GM03348 (cell line): ENCODE measurements at places on chromosomes 5 and 9.
A peak's percentile ranks its signal among the peaks of the same experiment; 100 is the strongest.

DNA sequence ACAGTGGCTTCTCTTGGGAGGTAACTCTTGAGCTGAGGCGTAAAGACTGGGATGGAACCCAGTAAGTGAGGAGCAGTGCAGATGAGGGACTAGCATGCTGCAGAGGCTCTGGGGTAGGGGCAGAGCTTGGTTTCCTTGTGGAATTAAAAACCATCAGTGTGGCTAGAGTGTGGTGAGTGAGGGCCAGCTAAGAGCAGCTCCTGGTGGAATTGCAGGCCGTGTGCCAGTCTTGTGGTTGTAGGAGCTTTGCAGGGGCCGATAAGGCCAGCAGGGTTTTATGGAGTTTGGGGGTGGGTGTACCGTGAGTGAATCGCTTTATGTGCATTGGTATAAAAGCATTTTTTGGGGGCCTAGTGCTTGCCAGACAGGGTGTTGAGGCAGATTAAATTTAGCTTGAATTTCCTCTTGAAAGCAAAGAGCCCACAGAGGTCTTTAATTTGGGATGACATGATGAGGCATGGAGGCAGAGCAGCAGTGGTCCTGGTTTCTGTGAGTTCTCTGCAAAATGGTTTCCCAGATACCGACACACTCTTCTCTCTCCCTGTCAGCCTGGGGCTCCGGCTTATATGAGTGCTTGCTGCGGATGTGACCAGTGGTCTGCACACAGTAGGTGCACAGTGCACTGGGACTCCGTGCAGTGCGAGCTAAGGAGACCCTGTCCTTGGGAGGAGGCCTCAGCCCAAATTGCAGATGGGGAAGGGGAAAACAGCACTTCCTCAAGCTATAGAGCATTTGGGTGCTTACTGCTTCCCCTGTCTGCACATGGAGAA, 176.4 kb upstream of the PITX1 start:
- DNase-seq = no peak

GRCh38 chr9:109381011-109381729, 60.3 kb upstream of the EPB41L4B start:
- DNase-seq = no peak

GRCh38 chr5:130651440-130651839, 513.6 kb downstream of the HINT1 start:
- no peak for DNase-seq

DNA sequence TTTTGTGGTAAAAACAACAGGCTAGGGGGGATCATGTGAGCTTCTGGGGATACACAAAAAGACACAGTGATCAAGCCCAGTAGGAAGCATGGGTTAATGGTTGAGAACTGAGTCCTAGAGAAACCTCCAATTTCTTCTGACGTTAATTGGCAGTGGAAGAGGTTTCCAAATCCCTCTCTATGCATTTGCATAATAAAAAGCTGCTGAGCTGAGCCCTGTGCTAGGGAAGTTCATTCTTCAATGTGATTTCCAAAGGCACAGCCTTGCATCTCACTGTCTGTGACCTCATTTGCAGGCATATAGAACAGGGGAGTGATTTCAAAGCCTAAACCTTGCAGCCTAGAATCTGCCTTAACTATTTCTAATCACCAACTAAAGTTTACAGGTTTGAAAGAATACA, 812 bp downstream of the DNAH5 start:
- DNase-seq = no peak

GRCh38 chr5:128192368-128192767, 108.8 kb downstream of the SLC12A2 start:
- DNase-seq = no peak

DNA sequence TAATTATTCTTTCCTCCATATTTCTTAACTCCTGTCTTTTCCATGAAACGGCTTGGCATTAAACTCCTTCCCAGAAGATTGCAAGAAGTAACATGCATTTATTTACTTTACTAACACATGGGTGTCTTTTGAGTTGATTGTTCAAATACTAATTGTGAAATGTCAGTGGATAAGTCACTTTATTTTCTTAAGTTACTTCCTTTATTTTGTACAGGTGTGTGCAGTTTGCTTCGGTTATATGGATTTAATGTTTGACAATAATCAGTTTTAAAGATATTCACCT, 761 bp upstream of the SHOC1 start:
- DNase-seq = no peak

GRCh38 chr5:137888863-137889759, at the start of gene PKD2L2:
Gene PKD2L2 (plus strand): TSS chr5:137889457. CDS start chr5:137889492, 35 bp downstream.
- peak; percentile 92 for DNase-seq

GRCh38 chr5:125006011-125006685, 259.7 kb upstream of the ZNF608 start:
- DNase-seq = no peak

DNA sequence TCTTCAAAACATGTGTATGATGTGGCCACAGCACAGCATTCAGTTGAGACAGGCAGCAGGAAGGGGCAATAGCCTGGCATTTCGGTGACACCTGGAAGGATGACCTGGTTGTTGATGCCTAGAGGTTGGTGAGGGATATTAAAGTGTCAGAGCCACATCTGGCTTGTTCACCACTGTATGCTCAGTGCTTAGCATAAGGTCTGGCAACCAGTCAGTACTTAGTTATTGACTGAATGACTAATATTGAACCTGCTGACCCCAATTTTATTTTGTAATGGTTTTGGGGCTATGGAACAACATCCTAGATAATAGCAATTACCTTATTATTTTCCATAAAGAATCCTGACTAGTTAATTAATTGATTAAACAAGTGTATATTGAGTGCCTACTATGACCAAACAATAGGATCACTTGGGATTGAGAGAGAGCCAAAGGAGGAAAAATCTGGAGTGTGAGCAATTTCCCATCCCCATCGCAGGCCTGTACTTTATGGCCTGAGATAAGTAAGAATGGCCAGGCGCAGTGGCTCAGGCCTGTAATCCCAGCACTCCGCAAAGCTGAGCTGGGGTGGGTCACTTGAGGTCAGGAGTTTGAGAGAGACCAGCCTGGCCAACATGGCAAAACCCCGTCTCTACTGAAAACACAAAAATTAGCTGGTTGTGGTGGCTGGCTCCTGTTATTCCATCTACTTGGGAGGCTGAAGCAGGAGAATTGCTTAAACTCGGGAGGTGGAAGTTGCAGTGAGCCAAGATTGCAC, 85.4 kb upstream of the PLPP1 start:
- DNase-seq = no peak

DNA sequence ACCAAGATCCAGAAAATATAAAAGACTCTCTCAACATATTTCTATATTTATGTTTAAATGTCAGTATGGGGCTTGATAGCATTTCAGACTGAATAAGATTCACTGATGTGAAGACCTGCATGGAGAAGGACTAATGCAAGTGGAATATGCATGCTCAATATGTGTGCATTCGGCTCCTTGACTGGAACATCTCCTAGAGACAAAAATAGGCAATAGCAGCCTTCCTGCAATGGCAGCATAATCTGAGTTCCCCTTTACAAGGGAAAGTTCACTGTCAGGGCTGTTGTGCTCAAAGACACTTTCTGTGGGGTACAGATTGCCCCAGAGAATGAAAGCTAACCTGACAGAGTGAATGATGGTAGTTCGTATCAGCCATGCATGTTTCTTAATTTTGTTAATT, 42.4 kb downstream of the STARD4 start:
- no peak for DNase-seq

DNA sequence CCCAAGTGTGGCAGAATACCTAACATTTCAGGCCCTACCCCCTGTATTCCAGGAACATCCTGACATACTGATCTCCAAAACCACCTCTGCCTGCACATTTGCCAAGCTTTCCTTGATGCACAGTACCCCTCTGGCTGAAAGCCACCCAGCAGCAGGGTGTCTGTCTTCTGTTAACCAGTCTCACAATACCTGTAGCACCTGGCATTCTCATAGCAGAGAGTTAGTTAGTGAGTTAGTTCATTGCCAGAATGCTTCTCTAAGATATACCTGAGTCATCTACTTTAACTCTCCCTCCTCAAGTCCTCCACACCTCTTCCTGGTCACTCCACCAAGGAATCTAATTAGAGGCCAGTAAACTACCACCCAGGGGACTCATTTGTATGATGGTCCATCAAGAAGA, 46.1 kb upstream of the IL7R start:
- no peak for DNase-seq

DNA sequence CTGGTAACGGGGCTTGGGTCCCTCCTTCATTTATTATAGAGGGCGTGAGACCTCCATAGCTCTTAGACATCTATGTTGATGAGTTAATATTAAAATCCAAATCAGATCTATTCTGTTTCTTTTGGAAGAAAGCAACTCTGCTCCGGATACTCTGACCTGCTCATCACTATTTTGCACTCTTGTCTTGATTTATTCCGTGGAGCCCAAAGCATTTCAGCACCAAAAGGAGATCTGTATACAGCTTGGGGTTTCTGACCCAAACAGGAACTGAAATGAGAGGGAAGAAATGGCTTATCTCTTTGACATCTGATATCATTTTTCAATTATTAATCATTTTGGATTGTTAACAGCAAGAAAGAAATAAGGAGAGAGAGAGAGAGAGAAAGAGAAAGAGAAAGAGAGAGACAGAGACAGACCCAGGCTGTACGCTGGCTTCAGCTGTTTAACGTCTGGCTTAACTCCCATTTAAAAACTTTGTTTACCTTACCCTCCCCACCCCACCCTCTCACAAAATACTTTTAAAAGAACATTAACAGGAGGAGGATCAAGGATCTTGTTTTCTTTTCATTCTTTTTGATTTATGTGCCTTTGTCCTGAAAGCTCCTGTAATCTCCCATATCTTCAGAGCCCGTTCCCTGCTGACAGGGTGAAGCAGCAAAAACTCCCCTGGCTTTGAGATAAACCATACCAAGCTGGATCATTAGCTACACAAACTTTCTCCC, 231.4 kb upstream of the TUT7 start:
- DNase-seq = no peak

GRCh38 chr9:37508834-37509206, 23.1 kb downstream of the POLR1E start:
- no peak for DNase-seq

GRCh38 chr9:96513622-96514021, 63.7 kb downstream of the HABP4 start:
- DNase-seq = peak; percentile 55

DNA sequence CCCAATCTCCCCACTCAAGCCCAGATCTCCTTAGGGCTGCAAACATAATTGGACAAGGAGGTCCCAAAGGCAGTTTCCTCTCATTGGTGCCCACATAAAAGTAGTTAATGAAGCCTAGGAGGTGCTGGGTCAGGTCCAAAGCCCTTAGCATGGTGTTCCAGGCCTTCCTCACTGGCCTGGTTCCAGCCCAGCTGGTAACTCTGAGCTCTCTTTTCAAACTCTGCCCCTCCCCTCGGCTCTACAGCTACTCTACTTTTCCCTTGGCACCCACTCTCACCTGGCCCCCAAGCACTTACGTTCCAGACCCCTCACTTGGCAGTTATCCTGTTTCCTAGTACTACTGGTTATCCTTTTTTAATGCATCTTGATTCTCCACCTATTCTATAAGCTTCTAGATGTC, 9.9 kb downstream of the SEPTIN8 start:
- no peak for DNase-seq

DNA sequence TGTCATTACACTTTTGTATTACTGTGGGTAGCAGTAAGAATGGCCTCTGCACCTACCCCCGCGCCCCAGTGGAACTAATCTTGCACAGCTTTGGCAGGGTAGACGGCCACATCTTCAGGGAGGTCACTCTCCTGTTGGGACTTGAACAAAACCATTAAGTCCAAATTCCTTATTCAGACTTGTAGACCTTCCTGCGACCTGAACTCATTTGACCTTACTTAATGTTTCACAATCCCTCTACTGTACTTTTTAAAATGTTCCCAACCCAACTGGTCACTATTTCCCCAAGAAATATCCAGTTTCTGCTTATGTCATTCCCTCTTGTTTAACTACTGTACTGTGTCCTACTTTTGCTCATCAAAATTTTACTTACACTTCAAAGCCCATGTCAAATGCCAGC, 5.3 kb upstream of the FAM120AOS start:
- no peak for DNase-seq

- peak; percentile 24 for DNase-seq
These were observed 28.1 kb upstream of the LRRTM2 start for GRCh38 chr5:138903130-138903775.

DNA sequence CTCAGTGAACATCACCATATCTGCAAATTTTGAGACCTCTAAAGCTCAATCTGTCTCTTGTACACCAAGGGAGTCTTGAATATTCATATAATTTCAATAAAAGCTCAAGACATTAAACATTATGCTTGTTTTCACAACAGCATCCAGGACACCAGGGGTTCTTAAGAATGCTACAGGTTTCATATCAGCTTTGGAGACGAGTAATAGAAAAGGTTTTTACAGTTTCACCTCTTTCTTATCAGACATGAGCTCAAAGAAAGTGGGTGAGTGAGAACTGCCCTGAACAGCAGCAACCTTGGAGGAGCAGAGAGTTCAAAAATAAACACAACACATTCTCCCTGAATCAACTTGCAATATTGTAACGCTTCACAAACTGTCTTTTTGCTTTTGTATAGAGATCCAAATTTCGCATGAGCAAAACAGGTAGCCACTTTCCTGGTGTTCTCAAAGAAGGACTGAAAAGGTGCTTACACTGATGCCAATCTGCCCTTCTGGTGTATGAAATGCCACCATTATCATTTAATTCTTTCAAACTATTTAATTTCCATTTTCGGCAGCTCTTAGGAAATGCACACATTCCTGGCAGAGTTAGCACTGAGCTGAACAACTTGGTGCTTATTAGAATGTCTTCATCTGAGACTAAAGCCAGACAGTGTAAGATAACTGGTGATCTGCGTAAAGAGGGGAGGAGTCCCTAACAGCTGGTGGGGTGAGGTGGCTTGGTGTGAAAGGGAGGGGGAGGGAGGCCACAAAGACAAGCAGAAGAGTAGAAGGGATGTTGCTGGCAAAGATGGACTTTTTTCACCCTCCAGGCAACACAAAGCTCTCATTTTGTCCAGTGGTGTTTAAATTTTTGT, 535.3 kb downstream of the PDE4D start:
- no peak for DNase-seq

DNA sequence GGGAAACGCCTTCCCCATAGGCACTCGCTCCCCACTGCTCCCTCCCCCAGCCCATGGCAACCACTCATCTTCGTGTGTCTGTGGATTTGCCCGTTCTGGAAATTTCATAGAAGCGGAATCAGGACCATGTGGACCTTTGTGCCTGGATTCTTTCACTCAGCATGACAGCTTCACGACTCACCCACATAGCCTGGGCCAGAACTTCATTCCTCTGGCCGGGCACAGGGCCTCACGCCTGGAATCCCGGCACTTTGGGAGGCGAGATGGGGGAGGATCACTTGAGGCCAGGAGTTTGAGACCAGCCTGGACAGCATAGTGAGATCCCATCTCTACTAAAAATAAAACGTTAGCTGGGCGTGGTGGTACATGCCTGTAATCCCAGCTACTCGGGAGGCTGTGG, 12.1 kb upstream of the DIPK1B start:
- DNase-seq = no peak

DNA sequence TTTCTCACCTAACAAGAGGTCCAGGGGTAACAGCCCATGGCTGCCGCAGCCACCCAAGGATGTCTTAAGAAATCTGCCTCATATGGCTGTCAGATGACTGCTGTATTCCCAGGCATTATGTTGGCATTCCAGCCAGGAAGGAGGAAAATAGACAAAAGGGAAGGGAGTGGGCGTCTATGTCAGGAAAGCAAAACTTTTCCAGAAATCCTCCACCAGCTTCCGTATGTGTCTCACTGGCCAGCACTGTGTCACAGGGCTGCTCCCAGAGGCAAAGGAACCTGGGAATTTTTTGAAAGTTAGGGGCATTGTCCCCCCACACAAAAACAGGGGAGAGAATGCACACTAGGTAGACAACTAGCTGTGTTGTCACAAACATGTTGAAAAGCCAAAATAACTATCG, 7.3 kb downstream of the BHMT2 start:
- no peak for DNase-seq
